ENCODE measurements at places on chromosomes 13 and 19.

GRCh38 chr19:55321466-55322137 lies 3.5 kb downstream of the TMEM150B start:
- DNase-seq, result no peak

- DNase-seq, result no peak
Observed at GRCh38 chr13:93225610-93226009, 997 bp upstream of the GPC6 start.

- no peak for DNase-seq
Observed at GRCh38 chr19:5232798-5233505, 107.7 kb downstream of the PTPRS start.

DNA sequence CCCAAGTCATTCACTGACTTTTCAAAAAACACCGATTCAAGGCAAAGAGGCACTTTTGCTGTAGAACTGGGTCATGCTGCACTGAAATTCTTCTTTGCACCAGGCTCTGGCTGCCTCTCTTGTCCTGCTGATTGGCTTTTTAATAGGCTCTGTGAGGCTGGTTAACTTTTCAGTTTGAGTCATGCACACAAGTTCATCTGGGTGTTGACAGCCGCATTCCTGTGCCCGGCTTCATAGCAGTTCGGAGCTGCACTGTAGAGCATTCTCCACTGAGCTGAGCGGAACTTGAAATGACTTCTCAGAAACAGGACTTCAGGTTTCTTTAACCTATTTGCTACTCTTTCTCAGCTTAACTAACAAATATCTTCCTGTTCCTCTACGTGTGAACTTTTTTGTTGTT lies 978.3 kb downstream of the UQCRFS1 start:
- DNase-seq, result no peak

- DNase-seq, result no peak
Observed at GRCh38 chr19:57010541-57010940, 109.2 kb upstream of the USP29 start.

DNA sequence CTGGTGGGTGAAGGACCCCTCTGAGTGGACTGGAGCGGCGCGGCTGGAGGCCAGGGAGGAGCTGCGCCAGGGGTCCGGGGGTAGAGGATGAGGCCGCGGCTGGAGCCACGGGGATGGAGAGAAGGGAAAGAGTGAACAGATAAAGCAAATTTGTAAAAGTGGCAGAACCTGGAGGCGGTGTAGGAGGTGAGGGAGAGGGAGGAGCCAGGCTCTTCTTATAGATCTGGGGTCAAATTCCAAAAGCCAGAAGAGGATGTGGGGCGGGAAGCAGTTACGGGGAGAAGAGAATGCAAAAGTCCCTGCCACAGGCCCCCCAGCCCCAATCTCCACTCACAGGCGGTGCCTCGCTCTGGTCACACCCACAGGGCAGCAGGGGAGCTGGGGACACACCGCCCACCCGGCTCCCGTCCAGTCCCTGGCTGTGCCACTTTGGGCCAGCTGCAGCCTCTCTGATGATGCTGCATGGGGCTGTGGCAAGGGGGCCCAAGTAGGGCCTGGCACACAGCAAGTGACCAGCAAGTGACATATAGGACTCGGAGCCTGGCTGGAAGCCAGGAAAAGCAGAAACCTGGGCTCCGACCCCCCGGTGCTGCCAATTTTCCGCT lies 11.1 kb downstream of the LRRC4B start:
- DNase-seq, result no peak

DNA sequence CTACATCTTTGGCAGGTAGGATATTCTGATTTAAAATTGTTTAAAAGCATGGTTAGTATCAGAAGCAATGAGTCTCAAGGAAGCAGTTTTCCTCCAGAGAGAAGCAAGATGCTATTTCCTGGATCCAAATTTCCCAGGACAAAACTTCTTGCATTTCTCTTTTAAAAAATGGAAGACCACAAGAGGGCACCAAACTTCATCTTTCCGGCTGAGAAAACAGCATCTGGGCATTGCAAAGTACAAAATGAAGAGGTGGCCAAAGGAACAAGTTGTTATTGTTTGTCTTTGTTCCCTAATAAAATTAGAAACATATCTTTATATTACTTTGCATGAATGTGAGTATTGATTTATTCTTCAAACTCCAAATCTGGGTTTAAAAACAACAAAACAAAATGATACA lies 60.0 kb upstream of the LRCH1 start:
- DNase-seq, result peak; percentile 7

DNA sequence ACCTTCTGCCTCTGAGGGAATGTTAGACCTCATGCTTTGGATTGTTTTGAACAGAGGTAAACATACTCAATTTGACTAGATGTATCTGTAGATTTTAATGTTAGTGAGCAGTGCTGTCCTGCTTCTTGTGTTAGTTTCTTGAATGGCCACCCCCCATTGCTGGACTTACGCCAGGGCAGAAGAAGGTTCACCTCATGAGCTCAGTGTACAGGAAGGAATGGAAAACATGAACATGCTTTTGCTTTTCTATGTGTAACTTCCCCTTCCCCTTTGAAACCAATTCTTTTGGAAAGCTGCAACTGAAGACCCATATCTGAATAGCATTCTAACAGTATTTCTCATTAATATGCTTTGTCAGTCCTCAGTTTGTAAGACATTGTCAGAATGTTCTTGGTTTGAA lies 32.3 kb downstream of the WASF3 start:
- DNase-seq, result no peak

- DNase-seq, result no peak
Observed at GRCh38 chr13:65746406-65746921, 1483.7 kb downstream of the PCDH9 start.

DNA sequence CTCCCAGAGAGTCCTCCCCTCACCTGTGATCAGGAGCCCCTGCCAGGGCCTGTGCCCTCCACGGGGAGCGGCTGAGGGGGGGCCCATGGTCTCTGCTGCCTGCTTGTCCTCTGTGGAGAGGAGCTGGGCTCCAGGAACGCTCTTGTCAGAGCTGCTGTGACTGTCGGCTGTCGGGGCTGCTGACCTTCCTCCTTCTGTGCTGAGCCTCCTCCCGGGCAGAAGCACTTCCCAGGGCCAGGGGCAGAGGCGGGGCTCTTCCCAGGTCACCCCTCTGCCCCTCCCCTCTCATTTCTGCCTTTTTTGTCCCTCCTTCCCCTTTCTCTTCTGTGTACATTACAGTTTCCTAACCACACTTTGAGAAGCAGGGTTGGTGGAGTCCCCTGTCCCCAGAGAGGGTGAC lies at the start of gene CEACAM4:
TSS of gene CEACAM4 (minus strand) at position 198 of the 400 bp plus-strand sequence. CDS start at position 87, 111 bp downstream.
- no peak for DNase-seq

DNA sequence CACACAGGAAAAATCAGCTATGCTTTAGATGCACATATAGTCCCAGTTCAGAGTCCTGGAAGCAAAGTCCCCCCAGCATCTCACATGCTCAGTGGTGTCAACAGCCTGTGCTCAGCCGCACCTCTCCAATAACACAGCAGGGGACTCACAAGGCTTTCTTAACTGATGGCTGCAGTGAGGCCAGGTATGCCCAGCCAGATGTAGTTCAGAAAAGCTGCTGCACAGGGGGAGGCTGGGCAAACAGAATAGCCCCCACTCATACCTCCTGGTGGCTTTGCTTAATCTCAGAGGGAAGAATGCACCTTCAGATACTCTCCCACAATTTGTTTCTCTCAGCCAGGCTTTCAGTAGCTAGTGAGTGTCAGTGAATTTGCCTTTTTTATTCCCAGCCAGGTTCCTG lies 33.4 kb downstream of the FAM124A start:
- DNase-seq, result no peak

DNA sequence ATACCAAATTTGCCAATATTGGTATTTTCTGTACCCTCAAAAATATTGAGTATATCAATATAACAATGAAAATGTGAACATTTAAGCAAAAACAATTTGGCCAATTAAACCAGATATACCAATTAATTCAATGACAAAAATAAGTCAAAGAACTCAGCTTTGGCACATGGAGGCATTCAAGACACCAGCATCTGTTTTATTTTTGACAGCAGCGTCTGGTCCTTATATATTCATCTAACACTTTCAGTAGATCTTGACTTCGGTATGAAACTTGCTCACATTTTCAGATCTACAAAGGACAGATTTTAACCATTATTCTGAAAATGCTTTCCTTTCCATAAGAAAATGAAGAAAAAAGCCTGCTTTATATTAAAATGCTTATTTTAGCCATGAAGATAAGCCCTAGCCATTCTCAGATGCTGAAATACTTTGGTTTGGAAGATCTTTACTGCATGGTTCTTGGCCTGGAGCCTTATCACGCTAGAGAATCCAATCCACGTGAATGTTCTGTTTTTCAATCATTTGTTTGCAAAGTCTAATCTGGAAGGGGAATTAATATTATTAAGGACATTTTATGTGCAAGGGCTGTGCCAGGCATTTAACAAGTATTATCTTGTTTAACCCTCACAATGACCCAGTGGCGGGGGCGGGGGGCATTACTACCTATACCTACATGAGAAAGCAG lies 132.2 kb downstream of the DLEU7 start:
- no peak for DNase-seq

GRCh38 chr13:90415902-90416301 lies 931.6 kb upstream of the MIR17HG start:
- no peak for DNase-seq

GRCh38 chr13:113874579-113875428 lies 10.9 kb upstream of the GAS6 start:
- DNase-seq, result no peak

- DNase-seq, result no peak
Observed at GRCh38 chr19:11284515-11284914, 11.4 kb upstream of the TSPAN16 start.

DNA sequence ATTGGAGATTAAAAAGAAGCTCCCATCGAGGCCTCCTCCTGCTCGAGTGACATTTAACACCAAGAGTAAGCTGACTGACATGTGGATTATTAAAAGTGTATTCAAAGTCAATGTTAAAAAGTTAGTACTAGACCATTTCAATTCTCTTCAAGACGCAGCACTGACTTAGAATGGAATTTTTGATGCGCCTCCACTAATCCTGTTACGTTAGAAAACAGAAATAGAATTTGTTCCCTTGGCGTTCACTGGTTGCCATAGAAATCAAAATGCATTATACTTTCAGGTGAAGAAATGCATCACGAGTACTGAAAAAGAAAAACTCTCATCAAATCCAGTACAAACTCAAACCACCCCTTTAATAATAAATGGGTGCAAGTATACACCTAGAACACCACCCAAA lies 42.2 kb downstream of the BRD4 start:
- DNase-seq, result no peak

DNA sequence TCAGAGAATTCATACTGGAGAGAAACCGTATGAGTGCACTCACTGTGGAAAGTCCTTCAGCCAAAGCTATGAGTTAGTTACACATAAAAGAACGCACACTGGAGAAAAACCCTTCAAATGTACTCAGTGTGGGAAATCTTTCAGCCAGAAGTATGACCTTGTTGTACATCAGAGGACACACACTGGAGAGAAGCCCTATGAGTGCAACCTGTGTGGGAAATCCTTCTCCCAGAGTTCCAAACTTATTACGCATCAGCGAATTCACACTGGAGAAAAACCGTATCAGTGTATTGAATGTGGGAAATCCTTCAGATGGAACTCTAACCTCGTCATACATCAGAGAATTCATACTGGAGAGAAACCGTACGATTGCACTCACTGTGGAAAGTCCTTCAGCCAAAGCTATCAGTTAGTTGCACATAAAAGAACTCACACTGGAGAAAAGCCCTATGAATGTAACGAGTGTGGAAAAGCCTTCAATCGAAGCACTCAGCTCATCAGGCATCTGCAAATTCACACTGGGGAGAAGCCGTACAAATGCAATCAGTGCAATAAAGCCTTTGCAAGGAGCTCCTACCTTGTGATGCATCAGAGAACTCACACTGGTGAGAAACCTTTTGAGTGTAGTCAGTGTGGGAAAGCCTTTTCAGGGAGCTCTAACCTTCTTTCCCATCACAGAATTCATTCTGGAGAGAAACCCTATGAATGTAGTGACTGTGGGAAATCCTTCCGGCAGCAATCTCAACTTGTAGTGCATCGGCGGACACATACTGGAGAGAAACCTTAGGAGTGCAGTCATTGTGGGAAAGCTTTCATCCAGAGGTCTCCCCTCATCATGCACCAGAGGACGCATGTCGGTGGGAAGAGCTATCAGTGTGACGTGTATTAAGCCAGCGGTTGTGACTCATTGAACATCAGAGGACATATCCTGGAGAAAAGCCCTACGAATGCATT lies 16.5 kb upstream of the ZNF8 start:
- DNase-seq, result no peak

DNA sequence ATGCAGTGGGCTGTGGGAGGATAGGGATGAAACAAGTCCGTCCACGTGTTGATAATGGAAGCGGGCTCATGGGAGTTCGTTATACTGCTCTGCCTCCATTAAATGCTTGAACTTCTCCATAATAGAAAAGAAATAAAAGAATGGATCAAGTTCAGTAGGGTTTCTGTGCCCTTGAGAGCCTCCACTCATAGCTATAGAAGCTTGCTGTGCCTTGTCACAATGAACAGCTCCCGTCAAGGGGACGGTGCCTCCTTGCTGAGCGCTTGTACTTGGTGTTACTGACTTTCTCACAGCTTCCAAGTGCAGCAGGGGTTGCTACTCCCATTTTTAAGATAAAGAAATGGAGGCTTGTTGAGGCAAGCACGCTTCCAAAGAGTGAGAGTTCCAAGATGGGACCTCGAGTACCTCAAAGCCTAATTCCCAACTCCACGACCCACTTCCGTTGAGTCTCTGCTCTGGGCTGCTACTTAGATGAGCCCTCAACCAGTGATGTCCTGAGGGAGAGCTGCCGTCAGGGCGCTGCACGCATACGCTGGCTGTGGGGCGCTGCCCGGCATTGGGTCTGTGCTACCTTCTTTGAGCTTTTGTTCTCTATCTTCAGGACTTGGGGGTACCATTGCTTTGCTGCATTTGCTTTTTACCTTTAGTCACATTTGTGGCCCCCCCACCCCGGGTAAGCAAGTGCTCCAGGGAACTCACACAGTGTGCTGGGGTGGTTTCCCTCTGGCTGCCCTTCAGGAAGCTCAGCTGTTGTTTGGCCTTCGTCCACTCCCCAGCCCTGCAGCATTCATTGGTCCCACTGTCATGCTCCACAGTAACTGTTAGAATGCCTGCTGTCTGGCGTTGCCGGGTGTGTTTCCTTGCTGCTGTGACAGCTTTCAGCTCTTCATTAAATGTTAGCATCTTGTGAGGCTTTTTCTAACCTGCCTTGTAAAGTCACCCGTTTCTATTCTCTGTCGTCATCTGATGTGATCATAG lies 9.5 kb downstream of the SNRNP70 start:
- no peak for DNase-seq

GRCh38 chr19:2668175-2668763 lies 34.2 kb downstream of the GNG7 start:
- DNase-seq, result no peak

Data from GM12864 (cell line).